LoVo (cell line): ENCODE measurements at places on chromosomes 1 and 21.

DNA sequence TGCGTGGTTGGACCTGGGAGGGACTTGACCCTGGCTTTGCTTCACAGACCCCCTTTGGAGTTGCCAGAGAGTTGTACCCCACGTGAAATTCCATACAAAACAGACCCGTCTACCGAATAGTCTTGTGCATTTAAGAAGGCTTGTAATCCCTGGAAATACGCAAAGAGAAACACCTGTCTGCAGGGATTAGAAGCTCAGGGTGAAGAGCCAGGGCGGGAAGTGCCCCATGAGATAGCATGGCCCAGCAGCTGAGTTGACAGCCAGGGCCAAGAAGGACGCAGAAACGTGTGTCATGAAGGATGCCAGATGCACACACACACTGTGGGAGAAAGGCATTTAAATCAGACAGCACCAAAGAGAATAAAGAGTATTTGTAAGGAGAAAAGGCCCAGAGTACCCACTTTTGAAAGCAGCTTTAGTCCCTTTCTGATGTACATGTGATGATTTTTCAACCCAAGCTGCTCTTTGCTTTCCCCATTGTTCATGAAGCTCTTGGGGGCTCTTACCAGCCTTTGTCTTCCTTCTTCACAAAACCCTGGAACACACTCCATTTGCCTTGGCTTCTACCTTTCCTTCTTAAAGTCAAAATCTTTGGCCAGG, 46.6 kb downstream of the PCP4 start:
- DNase-seq, result no peak

- DNase-seq, result no peak
These were observed 231.1 kb downstream of the CACNA1E start for GRCh38 chr1:181714428-181714827.

DNA sequence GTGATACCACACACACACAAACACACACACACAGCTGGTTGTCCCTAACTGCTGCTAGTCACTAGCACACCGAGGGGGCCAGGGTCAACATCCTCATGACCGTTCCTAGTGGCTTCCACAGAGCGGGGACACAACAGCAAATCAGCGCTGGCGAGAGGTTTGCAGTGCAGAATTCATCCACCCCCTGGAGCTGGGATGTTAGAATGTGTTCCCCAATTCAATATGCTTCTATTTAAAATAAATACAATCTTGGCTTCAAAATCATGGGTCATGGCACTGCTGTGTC, 16.2 kb upstream of the C2CD2 start:
- no peak for DNase-seq

DNA sequence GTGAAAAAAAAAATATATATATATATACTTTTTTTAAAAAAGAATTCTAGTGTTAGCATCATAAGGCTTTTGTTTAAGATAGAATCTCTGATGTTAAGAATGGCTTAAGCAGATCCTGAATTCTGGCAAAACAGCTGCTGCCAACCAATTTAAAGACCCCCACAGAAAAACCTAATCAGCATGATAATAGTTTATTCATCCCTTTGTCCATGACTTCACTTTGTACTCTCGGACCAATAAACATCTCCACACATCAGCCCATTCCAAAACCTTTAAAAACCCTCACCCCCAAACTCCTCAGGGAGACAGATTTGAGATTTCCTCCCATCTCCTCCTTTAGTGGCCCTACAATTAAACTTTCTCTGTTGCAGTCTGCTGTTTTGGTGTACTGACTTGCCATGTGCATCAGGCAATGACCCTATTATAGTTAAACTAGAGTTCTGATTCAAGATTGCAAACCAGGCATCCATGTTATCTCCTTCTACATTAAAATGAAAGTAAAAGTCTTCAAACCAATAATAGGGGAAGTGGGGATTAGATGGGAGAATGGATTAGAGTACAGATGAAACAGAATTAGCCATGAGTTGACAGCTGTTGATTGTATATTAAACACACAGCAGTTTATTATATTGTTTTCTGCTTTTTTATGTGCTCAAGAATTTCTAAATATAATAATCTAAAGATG, 9.8 kb upstream of the PHTF1 start:
- DNase-seq, result no peak

- DNase-seq, result no peak
These were observed 291.1 kb upstream of the NFIA start for GRCh38 chr1:60791226-60791625.

DNA sequence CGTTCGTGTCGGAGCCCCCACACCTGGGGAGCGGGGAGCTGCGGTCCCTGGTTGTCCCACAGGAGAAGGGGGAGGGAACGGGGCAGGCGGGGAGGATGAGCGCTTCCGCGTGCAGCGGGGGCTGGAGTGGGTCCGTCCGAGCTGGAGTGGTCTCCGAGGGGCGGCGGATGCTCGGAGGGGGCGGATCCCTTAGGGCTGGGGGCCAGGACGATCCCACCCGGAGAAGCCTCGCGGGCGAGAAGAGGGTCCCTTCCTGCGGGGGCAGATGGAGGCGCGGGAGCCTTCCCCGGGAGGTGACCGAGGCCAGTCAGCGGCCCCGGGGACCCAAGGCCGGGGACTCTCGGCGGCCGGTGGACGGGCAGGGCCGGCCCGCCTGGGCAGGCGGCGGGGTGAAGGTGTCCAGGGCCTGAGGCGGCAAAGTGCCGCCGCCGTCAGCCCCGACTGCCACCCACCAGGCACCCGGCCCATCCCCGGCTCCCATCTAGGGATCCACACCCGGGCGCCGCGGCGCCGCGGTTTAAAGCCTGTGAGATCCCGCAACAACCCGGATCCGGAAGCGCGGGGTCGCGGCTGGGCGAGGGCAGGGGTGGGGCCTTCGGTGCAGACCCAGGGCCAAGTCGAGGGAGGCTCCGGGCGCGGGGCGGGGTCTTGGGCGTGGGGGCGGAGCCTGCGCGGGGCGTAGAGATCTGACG, 5.3 kb upstream of the CCDC27 start:
- no peak for DNase-seq

GRCh38 chr1:203778789-203779188, 13.8 kb downstream of the LAX1 start:
- no peak for DNase-seq

GRCh38 chr21:29114765-29115500, 15.5 kb upstream of the MAP3K7CL start:
- DNase-seq, result peak; percentile 82

- DNase-seq, result no peak
These were observed 141.5 kb downstream of the KAZN start for GRCh38 chr1:14740016-14740415.

- no peak for DNase-seq
These were observed 46.8 kb upstream of the C1orf198 start for GRCh38 chr1:230915078-230915477.

- DNase-seq, result no peak
These were observed 71.3 kb downstream of the ATP5PO start for GRCh38 chr21:33844104-33844889.

DNA sequence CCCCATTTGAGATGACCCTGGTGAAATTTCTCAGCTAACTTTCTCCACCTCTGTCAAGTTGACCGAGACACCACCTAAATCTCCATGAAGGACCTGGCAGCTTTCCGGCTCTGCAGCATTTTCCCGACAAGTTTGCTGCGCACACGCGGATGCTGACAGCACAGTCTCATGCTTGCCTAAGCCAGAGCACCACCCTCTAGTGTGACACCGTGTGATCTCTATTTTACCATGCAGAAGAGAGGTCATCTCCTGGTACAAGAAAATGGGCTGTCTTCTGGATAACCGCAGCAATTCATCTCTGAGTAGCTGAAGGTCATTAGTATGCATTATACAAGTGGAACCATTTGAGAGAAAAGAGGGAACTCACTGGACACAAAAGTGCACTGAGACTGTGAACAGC, 38.9 kb upstream of the H6PD start:
- no peak for DNase-seq

GRCh38 chr1:204498981-204499380, 4.4 kb upstream of the PIK3C2B start:
- DNase-seq, result no peak

DNA sequence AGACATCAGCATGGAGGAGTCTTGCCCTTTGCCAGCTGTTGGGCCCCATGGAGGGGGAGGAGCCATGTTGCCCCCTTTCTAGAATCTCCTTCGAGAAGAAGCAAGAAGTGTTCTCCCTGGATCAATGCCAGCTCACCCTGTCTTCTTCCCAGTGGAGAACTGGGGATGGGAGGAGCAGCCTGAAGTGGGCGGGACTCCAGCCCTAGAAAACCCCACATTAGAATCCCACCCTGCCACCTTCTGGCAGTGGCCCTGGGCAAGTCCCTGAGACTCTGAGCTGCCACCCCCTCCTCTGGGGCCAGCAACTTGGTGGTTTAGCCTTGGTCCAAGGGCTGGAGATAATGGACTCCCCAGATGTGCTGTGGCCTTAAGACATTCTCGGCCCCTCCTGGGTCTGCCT, 51.7 kb downstream of the PAX7 start:
- no peak for DNase-seq

- DNase-seq, result no peak
These were observed 268.2 kb upstream of the SGIP1 start for GRCh38 chr1:66265796-66266195.

DNA sequence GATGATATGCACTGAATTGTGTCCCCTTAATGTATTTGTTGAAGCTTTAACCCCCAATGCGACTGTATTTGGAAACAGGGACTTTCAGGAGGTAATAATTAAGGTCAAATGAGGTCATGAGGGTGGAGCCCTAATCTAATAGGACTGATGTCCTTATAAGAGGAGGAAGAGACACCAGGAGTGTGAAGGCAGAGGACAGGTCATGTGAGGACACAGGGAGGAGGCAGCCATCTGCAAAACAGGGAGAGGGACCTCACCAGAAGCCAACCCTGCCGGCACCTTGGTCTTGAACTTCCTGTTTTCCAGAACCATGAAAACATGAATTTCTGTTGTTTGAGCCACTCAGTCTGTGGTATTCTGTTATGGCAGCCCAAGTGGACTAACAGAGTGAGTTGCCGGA, 15.3 kb downstream of the SYF2 start:
- DNase-seq, result no peak

GRCh38 chr1:24775348-24775747, 30.1 kb downstream of the CLIC4 start:
- no peak for DNase-seq

DNA sequence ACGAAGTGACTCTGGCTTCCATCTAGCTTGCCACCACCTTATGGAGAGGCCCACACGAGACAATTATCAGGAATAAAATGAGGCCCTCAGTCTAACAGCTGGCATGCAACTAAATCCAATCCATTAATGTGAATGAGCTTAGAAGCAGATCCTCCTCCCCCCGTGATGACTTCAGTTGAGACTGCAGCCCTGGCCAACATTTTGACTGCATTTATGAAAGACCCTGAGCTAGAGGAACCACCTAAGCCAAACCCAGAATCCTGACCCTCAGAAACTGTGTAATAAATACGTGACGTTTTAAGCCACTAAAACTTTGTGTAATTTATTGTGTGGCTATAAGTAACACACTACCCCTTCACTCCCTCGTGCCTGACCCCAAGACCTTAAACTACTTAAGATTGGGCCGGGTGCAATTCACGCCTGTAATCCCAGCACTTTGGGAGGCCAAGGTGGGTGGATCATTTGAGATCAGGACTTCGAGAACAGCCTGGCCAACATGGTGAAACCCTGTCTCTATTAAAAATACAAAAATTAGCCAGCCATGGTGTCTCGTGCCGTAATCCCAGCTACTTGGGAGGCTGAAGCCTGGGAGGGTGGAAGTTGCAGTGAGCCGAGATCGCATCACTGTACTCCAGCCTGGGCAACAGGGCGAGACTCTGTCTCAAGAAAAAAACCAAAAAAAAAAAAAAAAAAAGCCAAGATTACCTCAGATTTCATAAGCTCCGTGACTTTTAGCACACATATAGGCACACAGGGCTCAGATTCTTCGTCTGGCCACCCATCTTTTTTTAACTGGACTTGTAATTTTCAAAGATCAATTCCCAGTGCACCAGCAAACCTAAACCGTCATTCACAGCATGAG, 72.5 kb downstream of the ENAH start:
- no peak for DNase-seq

GRCh38 chr1:219220945-219221344, 47.3 kb downstream of the LYPLAL1 start:
- DNase-seq, result no peak

GRCh38 chr1:22854688-22855565, 117.7 kb downstream of the LACTBL1 start:
- DNase-seq, result no peak

DNA sequence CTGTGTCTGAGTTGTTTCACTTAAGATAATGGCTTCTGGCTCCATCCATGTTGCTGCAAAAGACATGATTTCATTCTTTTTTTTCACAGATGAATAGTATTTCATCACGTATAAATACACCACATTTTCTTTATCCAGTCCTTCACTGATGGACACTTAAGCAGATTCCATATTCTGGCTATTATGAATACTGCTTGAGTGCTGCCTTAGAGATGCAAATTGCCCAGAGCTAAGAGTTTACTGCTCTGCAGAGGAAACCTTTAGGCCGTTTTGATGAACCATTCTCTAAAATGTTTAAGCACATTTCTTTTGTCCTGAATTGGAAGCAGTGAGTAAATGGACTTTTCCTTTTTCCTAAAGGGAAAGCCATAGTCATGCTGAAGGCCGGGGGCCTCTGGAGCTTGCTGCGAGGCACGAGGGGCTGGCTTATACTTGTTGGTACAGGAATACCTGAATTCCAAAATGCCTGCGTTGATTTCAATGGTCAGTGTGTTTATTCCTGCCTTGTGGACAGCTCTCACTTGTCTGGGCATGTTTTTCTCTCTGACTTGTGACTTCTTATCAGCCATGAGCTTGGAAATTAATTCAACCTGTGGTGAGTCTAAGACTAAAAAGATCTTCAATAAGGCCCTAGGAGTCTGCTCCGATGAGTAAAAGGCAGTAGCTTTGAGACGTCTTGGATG, 201.0 kb upstream of the MAP1LC3C start:
- no peak for DNase-seq

DNA sequence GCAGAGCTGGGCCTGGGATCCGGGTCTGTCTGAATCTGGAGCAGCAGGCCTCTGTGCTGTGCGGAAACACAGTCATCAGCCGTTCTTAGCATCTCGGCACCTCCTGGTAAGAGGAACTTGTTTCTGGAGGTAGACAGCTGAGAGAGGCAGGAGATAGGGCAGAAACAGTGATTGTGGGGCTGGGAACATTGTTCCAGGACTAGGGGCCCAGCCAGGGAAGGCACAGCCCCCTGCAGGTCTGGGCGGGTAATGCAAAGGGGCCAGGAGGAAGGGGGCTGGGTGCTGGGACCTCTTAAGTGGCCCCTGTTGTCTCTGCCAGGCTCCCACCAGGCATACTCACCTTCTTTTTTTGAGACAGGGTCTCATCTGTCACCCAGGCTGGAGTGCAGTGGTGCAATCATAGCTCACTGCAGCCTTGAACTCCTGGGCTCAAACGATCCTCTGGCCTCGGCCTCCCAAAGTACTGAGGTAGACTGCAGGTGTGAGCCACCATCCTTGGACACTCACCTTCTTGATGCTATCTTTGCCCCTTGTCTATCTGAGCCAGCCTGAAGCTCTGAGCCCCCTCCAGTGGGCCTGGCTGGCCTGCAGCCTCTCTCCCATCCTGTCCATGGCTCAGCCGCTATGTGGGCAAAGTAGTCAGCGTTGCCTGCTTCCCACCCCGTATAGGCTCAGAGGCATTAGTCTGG, 134.3 kb upstream of the ZBTB40 start:
- DNase-seq, result no peak
